ENCODE measurements at places on chromosomes 3 and 15. TPM values are rescaled to one million over a fixed set of nuclear protein-coding genes. Genes with fewer than 3 reads are reported as not detected.
A peak's percentile ranks its signal among the peaks of the same experiment; 100 is the strongest.

DNA sequence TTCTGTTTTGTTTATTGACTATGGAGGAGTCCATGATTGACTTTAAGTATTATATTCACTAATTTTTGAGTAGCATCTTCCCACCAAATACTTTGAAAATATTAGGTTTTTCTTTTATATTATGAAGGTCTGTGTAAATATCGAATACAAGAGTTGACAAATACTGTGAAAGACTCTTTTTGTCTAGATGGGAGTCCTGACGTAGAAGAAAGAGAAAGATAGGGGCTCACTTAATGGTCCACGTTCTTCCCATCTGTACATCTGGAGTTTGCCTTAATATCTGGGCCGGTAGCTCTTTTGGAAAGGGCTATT, 7.8 kb upstream of the UTS2B start:
- no peak for DNase-seq

GRCh38 chr3:170499562-170500156, 81.0 kb downstream of the CLDN11 start:
- DNase-seq: peak; percentile 65

DNA sequence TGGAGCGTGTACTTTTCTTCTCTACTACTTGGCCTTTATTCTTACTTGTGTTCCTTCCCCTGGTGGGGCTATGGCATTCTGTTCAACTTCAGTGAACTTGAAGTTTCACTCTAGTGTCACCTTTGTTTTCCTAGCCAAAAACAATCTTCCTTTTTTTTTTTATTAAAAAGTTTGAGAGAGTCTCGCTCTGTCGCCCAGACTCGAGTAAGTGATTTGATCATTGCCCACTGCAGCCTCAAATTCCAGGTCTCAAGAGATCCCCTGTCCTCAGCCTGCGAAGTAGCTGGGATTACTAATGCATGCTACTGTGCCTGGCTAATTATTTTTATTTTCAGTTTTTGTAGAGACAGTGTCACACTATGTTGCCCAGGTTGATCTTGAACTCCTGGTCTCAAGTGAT, 124.8 kb downstream of the SST start:
- DNase-seq: no peak

- no peak for DNase-seq
Observed at GRCh38 chr3:28188686-28189085, 52.7 kb upstream of the CMC1 start.

DNA sequence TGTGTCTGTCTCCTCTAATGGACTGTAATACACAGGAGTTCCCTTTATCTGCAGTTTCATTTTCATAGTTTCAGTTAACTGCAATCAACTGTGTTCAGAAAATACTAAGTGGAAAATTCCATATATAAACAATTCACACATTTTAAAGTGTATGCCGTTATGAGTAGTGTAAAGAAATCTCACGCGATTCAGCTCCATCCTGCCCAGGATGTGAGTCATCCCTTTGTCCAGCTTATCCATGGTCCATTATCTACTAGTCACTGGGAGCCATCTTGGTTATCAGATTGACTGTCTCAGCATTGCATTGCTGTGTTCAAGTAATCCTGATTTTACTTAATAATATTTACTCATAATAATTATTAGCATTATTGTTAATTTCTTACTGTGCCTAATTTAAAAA, 14.5 kb downstream of the ZPLD1 start:
- no peak for DNase-seq

GRCh38 chr15:49810720-49811119, 189.9 kb downstream of the DTWD1 start:
- DNase-seq: no peak

DNA sequence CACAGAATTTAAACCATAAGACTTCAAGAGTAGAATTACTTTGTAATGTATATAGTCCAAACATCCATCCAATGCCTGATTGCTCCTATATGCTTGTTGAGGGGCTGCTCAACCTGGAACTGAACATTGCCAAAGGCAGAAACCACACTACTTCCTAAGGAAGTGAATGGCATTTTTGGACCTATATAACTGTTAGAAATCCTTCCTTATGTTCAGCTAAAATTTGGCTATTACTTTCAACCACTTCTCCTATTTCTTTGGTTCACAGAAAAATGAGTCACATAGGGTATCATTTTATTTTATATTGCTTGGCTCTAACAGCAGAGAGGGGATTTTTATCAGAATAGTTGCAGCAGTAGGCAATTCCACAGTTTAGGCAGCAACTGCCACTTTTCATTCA, 342.1 kb downstream of the SLC9A9 start:
- no peak for DNase-seq

DNA sequence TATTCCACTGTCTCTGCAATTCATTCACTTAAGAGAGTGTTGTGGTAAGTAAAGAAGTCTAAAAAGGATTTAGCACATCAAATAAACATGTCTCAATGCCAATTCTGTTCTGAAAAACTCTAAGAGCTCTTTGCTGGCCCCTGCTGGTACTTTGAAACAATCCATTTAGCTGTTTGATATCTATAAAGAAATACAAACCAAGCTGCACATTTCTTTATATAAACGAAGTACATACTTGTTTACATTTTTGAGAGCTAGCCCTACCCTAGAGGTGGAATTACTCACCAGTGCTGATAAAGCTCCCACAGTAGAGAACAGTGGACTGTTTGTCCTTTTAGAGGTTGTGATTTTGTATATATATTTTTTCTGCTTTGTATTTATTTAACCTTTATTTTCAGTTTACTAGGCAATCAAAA, 75.5 kb downstream of the NEDD4 start:
- peak; percentile 72 for DNase-seq

- no peak for DNase-seq
Observed at GRCh38 chr3:126304704-126305103, 52.5 kb downstream of the KLF15 start.

DNA sequence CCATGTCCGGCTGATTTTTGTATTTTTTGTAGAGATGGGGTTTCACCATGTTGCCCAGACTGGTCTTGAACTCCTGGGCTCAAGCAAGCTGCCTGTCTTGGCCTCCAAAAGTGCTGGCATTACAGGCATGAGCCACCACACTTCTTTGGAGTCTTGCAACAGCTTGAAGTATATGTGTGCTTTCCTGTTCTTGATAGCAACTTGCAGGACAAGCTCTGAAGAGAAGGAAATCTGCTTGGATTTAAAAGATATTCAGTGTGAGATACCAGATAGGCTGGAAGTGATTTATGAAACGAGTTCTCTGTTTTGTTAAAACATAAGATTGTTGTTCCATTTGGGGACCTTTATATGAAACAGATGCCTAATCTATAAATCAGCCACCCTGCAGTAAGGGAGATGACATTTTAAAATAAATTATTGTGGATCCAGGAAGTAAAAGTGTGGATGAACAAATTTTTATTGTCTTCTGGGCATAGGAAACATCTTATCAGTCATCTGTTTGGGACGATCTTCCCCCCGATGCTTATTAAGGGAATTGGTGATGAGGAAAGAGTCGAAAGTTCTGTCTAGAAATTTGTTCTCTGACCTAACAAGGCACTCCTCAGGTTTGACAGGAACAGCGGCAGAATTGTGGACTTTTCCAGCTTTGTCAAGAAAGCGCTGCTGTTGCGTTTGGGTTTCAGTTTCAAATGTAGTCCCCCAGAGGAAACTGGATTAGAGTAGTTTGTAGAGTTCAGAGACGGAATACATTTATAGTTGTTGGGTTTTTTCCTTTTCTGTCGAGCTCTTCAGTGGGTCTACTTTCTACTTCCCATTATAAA, 53.7 kb upstream of the MAGI1 start:
- DNase-seq: no peak

DNA sequence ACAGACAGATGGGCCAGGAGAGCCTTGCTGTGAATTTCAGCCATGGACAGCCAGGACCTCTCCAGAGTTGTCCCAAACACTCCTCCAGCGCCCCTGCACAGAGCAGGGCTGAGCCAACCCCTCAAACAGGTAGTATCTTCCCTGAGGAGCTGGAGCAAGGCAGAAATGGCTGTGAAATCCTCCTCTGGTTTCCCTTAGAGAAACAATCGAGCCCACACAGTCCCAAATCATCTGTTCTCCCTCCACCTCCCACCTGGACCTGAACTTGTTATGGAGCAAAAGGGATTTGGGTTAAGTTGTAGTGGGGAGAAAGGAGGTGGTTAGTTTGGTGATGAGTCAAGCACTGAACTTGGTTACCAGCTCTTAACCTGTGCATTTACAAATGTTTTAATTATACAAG, 205.7 kb upstream of the BHLHE40 start:
- DNase-seq: no peak

DNA sequence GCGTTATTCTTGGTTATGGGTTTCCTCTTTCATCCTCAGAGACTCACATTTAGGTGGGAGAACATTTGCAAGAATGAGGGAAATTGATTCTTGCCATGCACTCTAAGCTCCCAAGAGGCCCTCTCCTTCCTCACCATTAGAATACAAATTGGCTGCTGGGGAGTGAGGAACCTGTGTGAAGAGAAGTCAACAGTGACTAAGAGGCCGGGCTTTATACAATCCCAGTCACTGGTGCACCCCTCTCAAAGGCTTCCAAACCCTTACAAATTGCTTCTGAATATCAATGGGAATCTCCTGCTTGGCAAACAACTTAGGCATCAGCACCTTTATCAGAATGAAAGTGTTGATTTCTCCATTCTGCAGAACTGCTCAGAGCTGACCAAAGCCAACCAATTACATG, 16.5 kb upstream of the RGMA start:
- no peak for DNase-seq

- DNase-seq: no peak
Observed at GRCh38 chr3:18740631-18741583, 315.8 kb upstream of the SATB1 start.

DNA sequence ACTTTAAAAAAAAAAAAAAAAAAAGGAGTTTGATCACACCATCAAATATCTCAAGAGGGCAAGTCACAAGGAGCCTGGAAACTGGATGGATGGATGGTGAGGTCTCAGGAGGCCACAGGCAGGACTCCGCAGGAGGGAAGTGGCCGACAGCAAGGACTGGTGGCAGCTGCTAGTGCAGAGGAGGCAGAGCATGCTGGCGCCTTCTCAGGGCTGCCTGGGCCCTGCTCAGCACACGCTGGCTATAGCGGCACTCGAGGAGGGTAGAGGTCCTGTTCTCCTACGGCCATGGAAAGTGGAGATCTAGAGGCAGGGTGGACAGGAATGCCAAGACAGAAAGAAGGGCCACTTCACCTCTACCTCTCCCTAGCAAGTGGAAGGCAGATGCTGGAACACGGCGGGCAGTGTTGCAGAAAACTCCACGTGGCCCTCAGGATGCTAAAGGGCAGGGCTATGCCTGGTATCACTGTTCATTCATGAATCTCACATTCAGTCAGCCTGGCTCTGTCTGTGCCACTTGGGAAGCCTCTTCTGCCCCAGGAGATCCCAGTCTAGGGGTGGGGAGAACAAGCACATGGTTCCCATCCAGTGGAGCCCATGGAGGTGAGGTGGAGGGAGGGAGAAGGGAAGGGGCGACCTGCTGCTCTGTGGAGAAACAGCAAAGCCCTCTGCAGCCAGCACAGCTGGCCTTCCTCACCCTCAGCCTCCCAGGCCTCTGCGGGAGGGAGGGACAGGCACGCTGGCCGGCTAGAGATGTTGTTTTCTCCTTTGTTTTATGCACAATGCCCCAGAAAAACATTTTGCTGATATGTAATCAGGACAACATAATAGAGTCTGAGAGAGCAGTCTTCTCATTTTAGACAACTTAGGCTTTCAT, 71.0 kb downstream of the OXNAD1 start:
- no peak for DNase-seq

DNA sequence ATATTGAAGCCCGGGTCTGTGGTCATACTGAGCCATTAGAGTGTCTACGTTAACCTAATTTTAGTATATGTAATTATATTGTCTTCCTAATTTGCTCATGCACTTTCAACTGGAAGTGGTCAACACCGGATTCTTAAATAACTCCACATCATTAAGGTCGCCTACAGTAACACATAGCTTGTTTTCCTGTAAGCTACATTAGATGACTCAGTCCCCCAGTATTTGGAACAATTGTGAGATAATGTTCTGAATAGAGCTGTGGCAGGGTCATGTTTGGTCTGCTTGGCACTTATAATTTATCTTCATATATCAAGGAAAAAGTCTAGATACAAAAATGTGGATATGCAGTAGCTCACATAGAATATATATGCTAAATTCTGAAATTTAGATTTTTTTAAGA, 486.2 kb downstream of the IGSF11 start:
- DNase-seq: no peak

GRCh38 chr3:127808197-127808596, 14.1 kb downstream of the MGLL start:
- DNase-seq: no peak

GRCh38 chr15:80732818-80733217, 37.7 kb downstream of the ABHD17C start:
- no peak for DNase-seq

GRCh38 chr3:42425736-42426407, 15.5 kb upstream of the LYZL4 start:
- DNase-seq: no peak

GRCh38 chr3:139534455-139534812, 5.1 kb downstream of the RBP1 start:
- DNase-seq: peak; percentile 62

DNA sequence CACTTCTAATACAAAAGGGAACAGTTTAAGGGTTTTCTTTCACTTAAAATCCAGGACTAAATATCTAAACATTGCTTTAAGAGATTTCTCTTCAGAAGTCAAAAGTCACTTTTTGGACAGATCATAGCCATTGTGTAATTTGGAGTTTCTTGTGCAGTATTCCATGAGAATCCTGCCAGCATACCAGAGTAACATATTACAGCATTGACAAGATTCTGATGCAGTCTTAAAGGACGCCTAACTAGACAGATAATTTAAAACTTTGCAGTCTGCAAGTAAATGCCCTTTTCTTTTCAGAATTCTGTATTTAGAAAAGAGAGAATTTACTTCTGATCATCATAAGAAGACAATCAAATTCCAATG, 17.5 kb upstream of the IGSF10 start:
- DNase-seq: no peak

The FES gene
- total RNA-seq: 1.7 TPM

The TRH gene
- total RNA-seq: not detected

The CADPS gene
- 0.54 TPM for total RNA-seq

The CNTN6 gene
- total RNA-seq: not detected

The TERC gene
- total RNA-seq: 4.7 TPM

The TTLL13 gene
- 0.29 TPM for total RNA-seq

The FOXB1 gene
- not detected for total RNA-seq

The COPG1 gene
- 295 TPM for total RNA-seq

The OR5K4 gene
- not detected for total RNA-seq

The GOLGA6D gene
- 0.27 TPM for total RNA-seq

The AMIGO3 gene
- 0.73 TPM for total RNA-seq

The ATP10A gene
- total RNA-seq: 3.0 TPM

The KLHL25 gene
- 16.0 TPM for total RNA-seq

The SEMA3G gene
- total RNA-seq: 0.12 TPM

The ALDH1L1 gene
- 11.2 TPM for total RNA-seq

The SOX14 gene
- not detected for total RNA-seq

The UROC1 gene
- not detected for total RNA-seq

The ALDH1A3 gene
- total RNA-seq: 666 TPM

The MASP1 gene
- total RNA-seq: 0.17 TPM

The HESX1 gene
- total RNA-seq: 0.91 TPM
